Hematopoietic multipotent progenitor cell treated with erythropoietin and hydrocortisone succinate and interleukin-3 and kit ligand, for 6 days (in vitro differentiated cells): ENCODE measurements at places on chromosomes 3 and 15.

- no peak for DNase-seq
Observed at GRCh38 chr15:100103828-100104227, 237.9 kb downstream of the ADAMTS17 start.

- DNase-seq, result no peak
Observed at GRCh38 chr3:134464064-134464688, 21.6 kb downstream of the ANAPC13 start.

DNA sequence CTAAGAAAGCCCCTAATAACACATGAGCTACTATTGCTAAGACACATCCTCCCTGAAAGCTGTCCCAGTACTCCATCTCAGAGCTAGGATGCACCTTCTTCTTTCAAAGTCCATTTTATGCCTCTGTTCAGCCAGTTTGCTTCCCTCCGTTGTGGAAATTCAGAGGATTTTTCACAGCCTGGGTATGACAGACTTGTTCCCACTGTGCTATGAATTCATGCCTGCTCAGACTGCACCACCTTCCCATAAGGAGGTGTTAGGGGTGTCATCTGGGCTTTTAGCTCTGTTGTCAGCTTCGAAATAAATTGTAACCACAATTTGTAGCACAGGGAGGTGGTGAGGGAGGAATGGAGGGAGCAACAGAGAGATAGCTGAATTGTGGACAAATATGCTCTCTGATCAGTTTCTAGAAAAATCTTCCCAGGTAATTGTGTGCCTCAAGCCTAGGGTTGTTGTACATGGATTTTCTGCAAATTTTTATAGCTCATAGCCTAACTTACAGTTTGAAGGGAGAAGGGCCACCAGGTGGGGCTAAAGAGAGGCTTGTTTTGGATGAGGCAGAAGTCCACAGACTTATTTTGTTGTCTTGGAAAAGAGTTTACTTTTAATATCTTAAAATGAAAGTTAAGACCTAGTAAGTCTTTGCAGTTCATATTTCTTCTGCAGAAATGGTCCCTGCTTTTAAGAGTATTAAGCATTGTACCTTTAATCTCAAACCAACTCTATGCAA lies 462.0 kb downstream of the PDCD6IP start:
- DNase-seq, result peak; percentile 64

DNA sequence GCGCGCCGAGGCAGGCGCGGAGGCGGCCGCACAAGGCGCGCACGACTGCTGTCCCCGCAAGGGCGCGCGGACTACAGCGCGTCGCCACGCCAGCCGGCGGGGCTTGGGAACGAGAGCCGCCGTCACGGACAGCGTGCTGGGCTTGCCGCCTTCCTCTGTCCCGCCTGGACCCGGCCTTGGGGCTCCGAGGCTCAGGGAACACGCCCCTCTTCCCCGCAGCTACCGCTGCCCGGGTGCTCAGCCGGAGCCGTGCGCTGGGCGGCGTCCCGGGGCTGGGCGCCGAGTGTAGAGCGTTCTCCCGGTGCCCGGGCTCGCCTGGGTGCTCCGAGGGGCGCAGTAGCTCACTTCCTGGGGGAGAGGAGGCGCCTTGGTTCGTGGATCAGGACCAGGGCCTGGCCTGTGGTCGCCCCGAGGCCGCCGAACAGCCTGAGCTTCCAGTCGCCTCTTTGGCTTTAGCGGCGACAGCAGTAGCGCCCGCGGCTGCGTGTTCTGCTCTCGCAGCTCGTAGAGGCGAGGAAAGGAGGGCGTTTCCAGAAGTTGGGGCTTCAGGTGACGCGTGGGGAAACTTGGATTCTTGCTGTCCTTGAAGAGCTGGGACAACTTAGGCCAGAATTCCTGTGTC lies 226.7 kb upstream of the C2CD4B start:
- DNase-seq, result peak; percentile 64

GRCh38 chr3:13713396-13713795 lies 164.5 kb downstream of the FBLN2 start:
- DNase-seq, result no peak

DNA sequence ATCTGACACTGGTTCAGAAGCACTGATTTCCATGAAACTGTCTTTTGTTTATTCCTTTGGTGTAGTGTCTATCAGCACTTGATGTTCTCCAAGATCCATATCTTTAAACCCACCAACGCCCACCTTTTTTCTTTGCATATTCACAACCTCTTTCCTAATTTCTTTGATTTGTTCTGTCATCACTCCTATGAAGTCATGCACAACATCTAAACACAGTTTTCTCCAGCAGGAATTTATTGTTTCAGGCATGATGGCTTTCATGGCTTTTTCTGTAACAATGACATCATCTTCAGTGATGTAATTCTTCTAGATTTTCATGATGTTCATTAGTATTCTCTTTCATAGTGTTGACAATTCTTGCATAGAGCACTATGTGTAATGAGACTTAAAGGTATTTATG lies 219.6 kb upstream of the POU1F1 start:
- DNase-seq, result no peak

DNA sequence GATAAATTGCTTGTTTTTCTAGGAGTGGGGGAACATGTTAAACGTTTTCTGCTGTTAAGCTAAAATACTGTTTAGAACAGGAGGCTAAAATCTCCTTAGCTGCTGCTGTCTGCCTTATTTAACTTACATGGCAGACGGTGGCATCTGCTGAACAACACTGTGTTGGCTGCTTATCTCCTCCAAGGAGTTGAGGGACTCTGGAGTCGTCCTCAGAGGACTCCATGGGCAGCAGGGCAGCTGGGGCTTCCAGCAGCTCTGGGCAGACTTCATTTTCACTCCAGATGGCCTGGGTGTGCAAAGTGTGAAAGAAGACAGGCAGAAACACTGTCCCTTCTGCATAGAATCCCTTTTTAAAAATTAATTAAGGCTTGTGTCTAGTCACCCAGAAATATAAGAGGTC lies 52.9 kb upstream of the NUDT16 start:
- no peak for DNase-seq

GRCh38 chr15:31169558-31169957 lies 68.0 kb upstream of the TRPM1 start:
- no peak for DNase-seq

GRCh38 chr3:113573728-113574127 lies 41.4 kb downstream of the SIDT1 start:
- DNase-seq, result peak; percentile 51

- no peak for DNase-seq
Observed at GRCh38 chr3:117540597-117540996, 831.0 kb downstream of the TUSC7 start.

DNA sequence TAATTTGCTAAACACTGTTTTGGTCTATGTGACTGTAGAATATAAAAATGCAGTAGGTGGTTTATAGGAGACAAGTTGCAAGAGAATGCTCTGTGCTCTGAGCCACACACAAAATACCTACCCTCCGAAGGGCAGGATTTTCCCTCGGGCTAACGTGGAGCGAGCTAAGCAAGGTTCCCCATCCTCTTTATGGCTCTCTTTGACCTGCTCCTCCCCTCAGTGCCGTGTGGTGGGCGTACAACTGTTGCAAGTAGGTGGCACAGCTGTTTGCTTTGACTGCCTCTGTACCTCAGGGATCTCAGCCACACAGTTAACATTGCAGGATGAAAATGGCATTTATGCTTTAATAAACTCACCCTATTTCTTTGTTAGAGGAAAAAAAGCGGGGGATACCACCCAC lies 339.1 kb downstream of the SATB1 start:
- DNase-seq, result no peak

GRCh38 chr15:98923171-98923570 lies 84.4 kb downstream of the PGPEP1L start:
- DNase-seq, result no peak
